ENCODE measurements at places on chromosomes 1 and 21.

GRCh38 chr1:3609769-3610526, 1.4 kb downstream of the MEGF6 start:
- DNase-seq: no peak

- no peak for DNase-seq
Observed at GRCh38 chr1:61640531-61641530, 84.1 kb downstream of the TM2D1 start.

GRCh38 chr21:43372663-43373361, 54.1 kb downstream of the SIK1 start:
- no peak for DNase-seq

DNA sequence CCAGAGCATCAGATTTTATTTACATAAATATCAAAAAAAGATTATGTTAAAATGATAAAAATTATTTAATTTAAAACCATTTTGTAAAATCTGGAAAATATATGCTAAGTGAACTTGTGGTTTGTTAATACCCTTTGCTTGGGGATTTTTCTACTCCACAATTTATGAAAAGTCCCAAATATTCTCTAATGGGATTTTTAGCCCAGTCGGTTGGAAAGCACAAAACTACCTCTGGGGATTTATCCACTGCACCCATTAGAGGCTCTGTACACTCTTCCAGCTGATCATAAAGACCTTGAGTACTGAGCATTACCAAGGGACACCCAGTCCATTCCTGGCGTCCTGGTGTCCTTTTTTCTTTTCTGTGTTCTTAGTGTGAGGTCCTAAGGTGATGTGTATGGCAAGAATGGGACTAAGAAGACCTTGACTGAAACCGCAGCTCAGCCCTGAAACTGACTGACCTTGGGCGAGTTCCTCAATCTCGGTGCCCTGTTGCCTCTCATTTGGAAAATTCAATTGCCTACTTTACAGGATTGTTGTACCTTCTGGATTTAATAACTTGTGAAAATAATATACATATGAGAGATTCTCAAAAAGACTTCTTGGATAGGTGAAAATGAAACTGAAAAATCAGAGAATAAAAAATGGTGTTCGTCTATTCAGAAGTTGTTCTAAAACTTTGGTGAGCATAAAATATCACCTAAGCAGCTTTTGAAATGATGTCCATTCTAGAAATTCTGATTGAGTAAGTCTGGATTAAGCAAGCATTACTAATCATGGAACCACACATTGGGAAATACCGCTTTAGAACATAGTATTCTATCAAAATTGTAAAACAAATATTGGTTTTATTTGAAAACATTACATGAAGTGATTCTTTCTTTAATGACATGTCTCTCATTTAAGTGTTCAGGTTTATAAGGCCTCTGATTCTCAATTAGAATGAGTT, 21.5 kb upstream of the SAMSN1 start:
- no peak for DNase-seq

GRCh38 chr21:46025113-46025770, 43.7 kb downstream of the COL6A1 start:
- no peak for DNase-seq

DNA sequence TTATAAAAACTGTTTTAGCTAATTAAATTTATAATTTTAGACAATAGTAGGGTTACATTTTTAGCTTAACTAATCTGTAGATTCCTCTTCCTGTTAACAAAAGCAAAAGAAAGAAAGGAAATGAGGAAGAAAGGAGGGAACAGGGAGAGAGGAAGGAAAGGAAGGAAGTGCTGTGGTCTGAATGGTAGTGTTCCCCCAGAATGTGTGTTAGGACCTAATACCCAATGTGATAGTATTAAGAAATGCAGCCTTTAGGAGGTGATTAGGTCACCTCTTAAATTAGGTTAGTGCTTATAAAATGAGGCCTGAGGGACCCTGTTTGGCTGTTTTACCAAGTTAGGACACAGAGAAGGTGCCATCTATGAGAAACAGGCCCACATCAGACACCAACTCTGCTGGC, 136.9 kb upstream of the SAMSN1 start:
- DNase-seq: no peak

DNA sequence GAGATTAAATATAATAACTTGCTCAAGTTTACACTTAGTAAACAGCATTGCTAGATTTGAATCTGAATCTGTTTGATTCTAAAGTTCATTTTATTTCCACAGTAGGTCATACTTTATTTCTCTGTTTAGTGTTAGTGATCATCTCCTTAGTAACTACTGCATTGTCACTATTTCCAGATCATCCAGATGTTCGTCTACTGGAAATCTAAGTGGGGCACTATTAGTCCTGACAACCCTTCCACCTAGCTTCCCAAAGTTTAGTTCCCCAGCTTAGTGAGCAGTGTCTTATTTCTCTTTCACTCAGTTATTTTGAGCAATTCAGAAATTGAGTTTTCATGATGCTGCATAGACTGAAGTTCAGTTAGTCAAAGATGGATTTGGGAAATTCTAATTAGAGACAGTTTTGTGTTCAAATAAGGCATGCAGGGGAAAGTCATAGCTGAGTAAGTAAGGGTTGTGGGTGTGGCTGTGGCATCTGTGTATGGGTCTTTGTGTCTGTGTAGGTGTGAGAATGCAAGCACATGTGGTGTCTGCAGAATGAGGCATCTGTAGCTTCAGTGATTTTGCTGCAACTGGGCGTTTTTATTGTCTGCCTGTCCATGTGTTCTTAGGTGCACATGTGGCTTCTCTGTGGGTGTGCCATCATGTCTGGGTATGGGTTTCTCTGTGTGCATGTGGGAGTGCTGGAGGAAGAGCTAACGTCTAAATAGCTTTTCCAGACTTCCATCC, 107.3 kb downstream of the NTMT2 start:
- no peak for DNase-seq

DNA sequence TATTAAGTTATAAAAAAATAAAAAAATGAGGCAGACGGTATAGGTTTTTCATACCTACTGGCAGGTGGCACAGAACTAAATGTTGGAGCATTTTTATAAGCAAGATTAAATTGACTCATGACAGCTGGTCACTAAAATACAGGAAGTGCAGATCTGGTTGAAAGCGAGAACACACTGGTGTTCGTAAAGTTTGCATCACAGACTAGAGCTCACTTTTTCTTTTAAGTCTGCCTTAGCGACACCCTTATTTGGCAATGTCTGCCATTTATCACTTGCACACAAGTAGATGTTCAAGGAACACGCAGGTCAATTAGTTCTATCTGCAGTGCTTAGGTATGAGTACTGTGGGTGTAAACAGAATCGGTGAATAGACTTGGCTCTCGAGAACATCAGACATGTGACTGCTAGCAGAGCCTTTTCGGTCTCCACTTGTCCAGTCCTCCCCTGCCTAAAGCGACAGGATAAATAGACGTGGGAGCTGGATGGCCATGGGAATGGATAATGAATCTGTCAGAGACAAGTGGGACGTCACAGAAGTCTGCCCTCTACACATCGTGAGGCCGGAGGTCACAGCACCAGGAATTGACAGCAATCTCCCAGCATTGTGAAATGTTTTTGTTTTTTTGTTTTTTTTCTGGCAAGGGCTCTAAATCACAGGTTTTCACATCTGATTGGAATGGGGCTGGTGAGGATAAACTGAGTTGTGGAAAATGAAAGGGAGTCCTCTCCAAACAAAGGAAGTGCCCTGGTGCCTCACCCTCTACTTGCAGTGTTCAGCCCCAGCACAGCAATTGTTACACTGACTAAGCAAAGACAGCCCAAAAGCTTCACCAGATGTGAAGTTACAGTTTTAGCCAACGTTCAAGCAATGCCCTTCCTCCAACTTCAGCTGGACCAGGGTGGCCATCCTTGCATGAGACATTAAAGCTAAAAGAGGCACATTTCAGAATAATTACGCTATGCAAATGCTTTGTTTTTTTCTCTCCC, 248.9 kb downstream of the NTNG1 start:
- no peak for DNase-seq

GRCh38 chr21:37987668-37988067, 71.4 kb upstream of the KCNJ6 start:
- no peak for DNase-seq

DNA sequence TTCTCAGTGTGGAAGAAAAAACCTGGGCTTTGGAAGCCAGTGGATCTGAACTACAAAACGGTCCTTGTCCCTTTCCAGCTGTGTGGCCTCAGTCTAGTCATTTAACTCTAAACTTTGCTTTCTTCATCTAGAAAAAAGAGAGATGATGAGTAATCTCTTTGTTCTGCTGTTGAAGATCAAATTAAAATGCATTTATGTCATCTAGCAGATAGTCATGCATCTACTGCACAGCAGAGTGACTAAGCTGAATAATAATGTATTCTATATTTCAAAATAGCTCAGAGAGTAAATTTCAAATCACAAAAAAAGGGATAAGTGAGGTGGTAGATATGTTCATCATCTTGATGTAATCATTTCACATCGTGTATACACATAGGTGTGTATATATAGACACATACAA, 473.2 kb downstream of the DSCAM start:
- no peak for DNase-seq

DNA sequence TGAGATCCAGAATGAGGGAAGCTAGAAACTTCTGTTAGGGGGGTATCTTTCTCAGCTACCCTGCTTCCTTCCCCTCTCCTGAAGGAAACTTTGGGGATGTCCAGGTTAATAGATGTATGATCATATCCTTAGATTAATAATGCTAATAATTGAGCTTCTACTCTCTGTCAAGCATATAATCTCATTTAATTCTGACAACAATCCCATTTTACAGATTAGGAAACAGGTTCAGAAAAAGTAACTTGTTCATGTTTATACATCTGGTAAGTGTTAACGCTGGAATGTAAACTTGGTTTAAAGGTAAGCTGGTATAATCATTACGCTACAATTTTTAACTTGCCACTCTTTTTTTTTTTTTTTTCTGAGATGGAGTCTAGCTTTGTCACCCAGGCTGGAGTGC, 1.7 kb upstream of the TMEM269 start:
- no peak for DNase-seq

- DNase-seq: no peak
Observed at GRCh38 chr1:9340172-9340854, 47.6 kb downstream of the SPSB1 start.

GRCh38 chr1:37726751-37727585, 34.7 kb downstream of the CDCA8 start:
- no peak for DNase-seq

- DNase-seq: no peak
Observed at GRCh38 chr1:170085091-170085490, 10.6 kb upstream of the KIFAP3 start.

- no peak for DNase-seq
Observed at GRCh38 chr1:85984636-85985035, 171.9 kb downstream of the COL24A1 start.

Measured in GM12892 (cell line).